Sigmoid colon (tissue), 7 donors: ENCODE measurements at places on chromosomes 7 and 10. TPM values are rescaled to one million over a fixed set of nuclear protein-coding genes. Genes with fewer than 3 reads are reported as not detected.

The TACR2 gene
- total RNA-seq: 177 TPM

The MEOX2 gene
- total RNA-seq: 1.6 TPM

The RPEL1 gene
- not detected for total RNA-seq

The EPHA1 gene
- total RNA-seq: 1.5 TPM

The ZNF117 gene
- total RNA-seq: 8.2 TPM

The HECW1 gene
- 0.33 TPM for total RNA-seq

The ZNF425 gene
- total RNA-seq: 3.9 TPM

The EVX1 gene
- not detected for total RNA-seq

The ELFN1 gene
- 0.54 TPM for total RNA-seq

The LRGUK gene
- total RNA-seq: 0.28 TPM

The CLEC5A gene
- 0.83 TPM for total RNA-seq

The VGF gene
- not detected for total RNA-seq

The CTAGE4 gene
- 1.8 TPM for total RNA-seq

The OR2AE1 gene
- total RNA-seq: not detected

The WNT8B gene
- not detected for total RNA-seq

The GPR37 gene
- 1.4 TPM for total RNA-seq

The HOXA5 gene
- total RNA-seq: 10.2 TPM

The SLC18A3 gene
- total RNA-seq: not detected

The CLRN3 gene
- total RNA-seq: not detected

The CDC14C gene
- not detected for total RNA-seq

The CNPY1 gene
- not detected for total RNA-seq

The AHR gene
- total RNA-seq: 52.7 TPM

The PRR15 gene
- 0.27 TPM for total RNA-seq

The NAPEPLD gene
- total RNA-seq: 11.0 TPM

The TMEM270 gene
- total RNA-seq: not detected

The OGA gene
- 139 TPM for total RNA-seq

The RELN gene
- 5.0 TPM for total RNA-seq

The LIPN gene
- total RNA-seq: not detected

The TAS2R41 gene
- total RNA-seq: not detected

The CTAGE8 gene
- 0.49 TPM for total RNA-seq

The TACC2 gene
- total RNA-seq: 64.2 TPM

The FEZF1 gene
- total RNA-seq: not detected

The GPR26 gene
- total RNA-seq: not detected

The ANKRD26 gene
- 15.0 TPM for total RNA-seq

The NKX6-2 gene
- total RNA-seq: not detected

The FZD8 gene
- total RNA-seq: 12.1 TPM

The MBL2 gene
- total RNA-seq: not detected

The LRRTM3 gene
- not detected for total RNA-seq

The NKX1-2 gene
- not detected for total RNA-seq

The FANK1 gene
- total RNA-seq: 1.5 TPM

The KDM7A gene
- 17.0 TPM for total RNA-seq

The EMX2 gene
- total RNA-seq: not detected

The FKBP6 gene
- total RNA-seq: not detected

The ITGB8 gene
- 22.4 TPM for total RNA-seq

The ENO4 gene
- not detected for total RNA-seq

The OR13A1 gene
- not detected for total RNA-seq

The NFKB2 gene
- total RNA-seq: 31.6 TPM

The CALHM3 gene
- not detected for total RNA-seq

The ATRNL1 gene
- total RNA-seq: 7.8 TPM

The GPR15LG gene
- total RNA-seq: not detected

The KIN gene
- total RNA-seq: 17.2 TPM

The MAPK8 gene
- total RNA-seq: 46.7 TPM

The MSS51 gene
- total RNA-seq: 2.8 TPM

The PRXL2A gene
- total RNA-seq: 53.0 TPM

The STEAP1B gene
- not detected for total RNA-seq

The HPS6 gene
- total RNA-seq: 12.5 TPM

The KCNMA1 gene
- total RNA-seq: 292 TPM

The PTPRN2 gene
- 7.1 TPM for total RNA-seq
